ENCODE measurements at places on chromosomes 5 and 9.

DNA sequence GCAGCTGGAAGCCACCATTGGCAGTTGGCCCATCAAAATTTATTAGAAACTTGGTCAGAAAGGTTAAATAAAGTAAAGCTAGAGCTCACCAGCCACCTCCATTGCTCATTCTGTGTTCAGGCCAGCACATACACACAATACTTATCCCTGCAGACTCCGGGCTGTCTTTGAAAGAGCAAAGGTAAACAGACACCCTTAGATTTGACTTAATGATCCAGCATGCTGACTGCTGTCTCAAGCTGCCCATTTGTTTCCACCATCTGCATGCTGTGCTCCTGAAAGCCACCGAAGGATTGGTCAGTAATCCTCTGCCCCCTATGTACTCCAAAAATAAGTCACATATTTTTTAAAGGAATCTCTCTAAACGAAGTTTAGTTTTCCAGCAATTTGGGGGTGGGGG is 1059.8 kb upstream of the DMAC1 start:
- no peak for DNase-seq

- DNase-seq, result no peak
These were observed 1897.5 kb downstream of the EFNA5 start for GRCh38 chr5:105773241-105773640.

DNA sequence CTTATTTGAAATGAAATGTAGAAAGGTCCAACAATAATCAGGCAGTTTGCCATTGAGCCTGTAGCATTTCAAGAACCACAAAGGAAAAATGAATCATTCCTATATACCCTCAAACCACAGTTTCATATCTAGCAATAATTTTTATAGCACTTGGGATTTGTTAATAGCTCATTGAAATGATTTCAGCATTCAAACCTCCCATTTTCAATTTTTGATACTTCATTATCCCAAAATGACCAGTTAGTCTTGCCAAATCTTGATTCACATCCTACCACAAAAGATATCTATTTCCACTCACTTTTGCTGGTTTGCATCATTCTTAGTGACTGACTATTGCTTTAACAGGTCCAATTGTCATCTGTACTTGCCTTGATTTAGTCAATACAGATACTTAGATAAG is 790.1 kb downstream of the TLE1 start:
- DNase-seq, result no peak

DNA sequence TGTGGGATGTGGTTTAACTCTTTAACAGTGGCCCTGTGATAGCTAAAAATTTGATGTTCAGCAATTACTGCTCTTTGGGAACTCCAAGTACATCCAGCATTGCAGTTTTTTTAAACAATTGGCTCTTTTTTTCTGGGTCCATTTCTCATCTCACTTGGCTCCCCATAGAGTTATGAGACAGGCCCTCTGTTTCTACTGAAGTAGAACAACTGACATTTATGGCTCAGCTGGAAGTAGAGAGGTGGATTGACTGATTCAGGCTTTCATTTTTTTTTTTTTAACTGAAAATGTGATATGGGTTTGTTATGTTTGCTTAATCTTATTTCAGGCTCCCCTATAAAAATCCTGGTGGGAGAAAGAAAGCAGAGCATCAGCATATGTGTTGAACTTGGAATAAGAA is 96.6 kb upstream of the CD180 start:
- no peak for DNase-seq

DNA sequence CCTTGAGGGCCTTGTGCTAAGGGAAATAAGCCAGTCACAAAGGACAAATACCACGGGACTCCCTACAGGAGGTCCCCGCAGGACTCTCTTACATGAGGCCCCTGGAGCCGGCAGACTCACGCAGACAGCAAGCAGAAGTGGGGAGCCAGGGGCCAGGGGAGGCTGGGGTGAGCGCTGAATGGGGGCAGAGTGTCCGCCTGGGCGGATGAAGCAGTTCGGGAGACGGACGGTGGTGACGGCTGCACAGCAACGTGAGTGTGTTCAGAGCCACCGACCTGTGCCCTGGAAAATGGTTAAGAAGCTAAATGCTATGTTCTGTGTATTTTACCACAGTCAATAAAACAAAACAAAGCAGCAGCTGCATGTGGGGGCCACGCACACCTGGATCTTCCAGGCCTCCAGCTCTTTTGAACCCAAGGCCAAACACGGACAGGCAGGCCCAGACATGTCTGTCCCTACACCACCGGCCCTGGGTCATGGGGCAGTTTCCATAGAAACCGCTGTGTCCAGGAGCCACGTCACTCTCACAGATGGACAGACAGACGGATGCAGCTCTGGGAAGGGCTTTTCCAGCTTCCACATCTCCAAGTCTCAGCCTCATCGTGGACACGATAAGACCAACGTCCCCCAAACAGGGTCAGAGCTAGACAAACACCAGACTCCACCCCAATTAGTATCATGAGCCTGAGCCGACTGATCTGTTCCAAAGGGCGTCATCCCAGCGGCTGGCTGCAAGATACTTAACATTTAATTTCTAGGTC is 103.9 kb downstream of the VAV2 start:
- DNase-seq, result no peak

GRCh38 chr9:83765376-83765775 is 52.2 kb downstream of the GKAP1 start:
- DNase-seq, result no peak

- no peak for DNase-seq
These were observed 22.7 kb downstream of the RCL1 start for GRCh38 chr9:4815381-4815956.

DNA sequence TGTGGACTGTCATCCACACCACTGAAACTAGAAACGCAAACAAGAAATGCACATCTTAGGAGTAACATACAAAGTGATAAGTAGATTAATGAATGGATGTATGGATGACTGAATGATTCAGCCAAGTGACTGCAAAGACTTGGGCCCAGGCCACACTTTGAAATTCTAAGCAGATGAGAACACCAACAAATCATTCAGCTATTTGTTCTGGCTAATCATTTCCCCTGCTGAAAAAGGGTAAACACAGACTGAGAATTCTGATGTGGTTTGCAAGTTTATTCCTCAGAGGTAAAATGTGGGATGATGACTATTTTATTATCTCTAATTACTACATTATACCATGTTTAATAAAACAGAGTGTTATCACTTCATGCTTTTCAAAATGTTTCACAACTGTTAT is 163.2 kb upstream of the ADAMTS16 start:
- DNase-seq, result no peak

DNA sequence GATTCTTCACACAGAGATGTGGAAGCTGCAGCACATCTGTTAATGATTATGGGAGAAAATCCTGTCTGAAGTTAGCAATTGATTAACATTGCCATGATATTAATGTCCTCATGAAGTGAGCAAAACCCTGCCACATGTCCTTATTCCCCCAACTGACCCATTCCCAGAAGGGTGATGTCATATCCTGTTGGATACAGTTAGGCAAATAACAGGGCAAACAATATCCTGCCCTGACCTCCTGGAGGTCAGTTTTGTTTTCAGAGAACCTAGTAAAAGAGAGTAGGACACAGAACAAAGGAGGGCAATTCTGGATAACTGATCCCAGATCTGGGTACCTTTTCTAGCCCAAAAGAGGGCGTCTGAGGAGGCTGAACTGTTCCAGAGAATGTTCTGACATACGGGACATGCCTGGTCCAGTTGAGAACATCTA is 11.0 kb downstream of the ABLIM3 start:
- no peak for DNase-seq

GRCh38 chr5:109468288-109468676 is 58.5 kb upstream of the PJA2 start:
- no peak for DNase-seq

DNA sequence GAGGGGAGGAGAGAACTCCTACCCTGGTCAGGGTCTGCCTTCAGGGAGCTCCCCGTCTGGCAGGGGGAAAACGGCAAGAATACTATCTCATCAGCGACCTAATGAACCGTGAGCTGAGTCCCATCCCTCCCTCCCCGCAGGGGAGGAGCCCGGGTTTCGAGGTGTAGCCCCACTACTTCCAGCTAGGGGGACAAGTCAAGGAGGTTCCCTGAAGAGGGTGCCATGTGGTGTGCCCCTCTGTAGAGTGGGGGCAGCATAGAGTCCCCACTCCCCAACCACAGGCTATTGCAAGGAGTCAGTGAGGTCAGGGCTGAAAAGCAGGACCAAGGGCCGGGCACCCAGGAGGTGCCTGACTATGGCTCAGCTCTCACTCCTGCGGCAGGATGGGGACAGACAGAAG is 50.9 kb upstream of the RXRA start:
- no peak for DNase-seq

All from coronary artery (tissue), 2 donors.